CD8-positive, alpha-beta T cell (primary cell): ENCODE measurements at places on chromosomes 12 and 14. TPM values are rescaled to one million over a fixed set of nuclear protein-coding genes. Genes with fewer than 3 reads are reported as not detected.

Gene DAO
- not detected for total RNA-seq

Gene ADCY4
- 7.9 TPM for total RNA-seq

Gene DPF3
- 0.65 TPM for total RNA-seq

Gene MGST1
- not detected for total RNA-seq

Gene TESPA1
- total RNA-seq = 70.9 TPM

Gene VRK1
- 50.4 TPM for total RNA-seq

Gene GYS2
- total RNA-seq = not detected

Gene KLRB1
- 58.3 TPM for total RNA-seq

Gene TAS2R8
- total RNA-seq = not detected

Gene RAD9B
- 1.5 TPM for total RNA-seq

Gene NPFF
- not detected for total RNA-seq

Gene NGB
- total RNA-seq = not detected

Gene CCDC177
- not detected for total RNA-seq

Gene MYH6
- total RNA-seq = not detected

Gene KCNK10
- total RNA-seq = not detected

Gene FAM186B
- 0.50 TPM for total RNA-seq

Gene LRIG3
- not detected for total RNA-seq

Gene HECTD4
- total RNA-seq = 39.6 TPM

Gene PCED1B
- total RNA-seq = 32.9 TPM

Gene DCAF11
- 89.7 TPM for total RNA-seq

Gene P2RX7
- total RNA-seq = 7.4 TPM

Gene CCDC196
- total RNA-seq = not detected

Gene KERA
- not detected for total RNA-seq

Gene BEGAIN
- total RNA-seq = 1.9 TPM

Gene CRIP2
- 20.7 TPM for total RNA-seq

Gene BCL2L2
- total RNA-seq = 1.4 TPM

Gene KRT82
- not detected for total RNA-seq

Gene DEPDC4
- 0.33 TPM for total RNA-seq

Gene SERPINA10
- not detected for total RNA-seq

Gene SLC6A13
- not detected for total RNA-seq

Gene TBX3
- not detected for total RNA-seq

Gene TBX5
- not detected for total RNA-seq

Gene ACSS3
- total RNA-seq = not detected

Gene ACOT4
- total RNA-seq = 0.81 TPM

Gene SPRYD3
- total RNA-seq = 25.6 TPM

Gene RFX4
- total RNA-seq = not detected

Gene CLEC7A
- not detected for total RNA-seq

Gene TEAD4
- not detected for total RNA-seq

Gene C14orf180
- total RNA-seq = not detected

Gene STX2
- total RNA-seq = 15.8 TPM

Gene C14orf39
- not detected for total RNA-seq

Gene CD163L1
- total RNA-seq = not detected

Gene SLC4A8
- 1.5 TPM for total RNA-seq

Gene LRFN5
- total RNA-seq = not detected

Gene P2RX2
- total RNA-seq = not detected

Gene CPNE6
- total RNA-seq = not detected

Gene PARP2
- total RNA-seq = 16.5 TPM

Gene PMCH
- total RNA-seq = not detected

Gene TPPP2
- total RNA-seq = not detected

Gene MYL2
- not detected for total RNA-seq

Gene GPRC5D
- total RNA-seq = not detected

Gene PDZRN4
- total RNA-seq = not detected

Gene EML5
- total RNA-seq = 3.5 TPM
